Activated T-helper 1 cell treated with anti-CD3 and anti-CD28 coated beads, Interleukin-2, amount 50 U/mL, for 16 hours (primary cell): ENCODE measurements at places on chromosomes 3 and 15.

- no peak for DNase-seq
Observed at GRCh38 chr3:25041871-25042584, 386.0 kb upstream of the RARB start.

DNA sequence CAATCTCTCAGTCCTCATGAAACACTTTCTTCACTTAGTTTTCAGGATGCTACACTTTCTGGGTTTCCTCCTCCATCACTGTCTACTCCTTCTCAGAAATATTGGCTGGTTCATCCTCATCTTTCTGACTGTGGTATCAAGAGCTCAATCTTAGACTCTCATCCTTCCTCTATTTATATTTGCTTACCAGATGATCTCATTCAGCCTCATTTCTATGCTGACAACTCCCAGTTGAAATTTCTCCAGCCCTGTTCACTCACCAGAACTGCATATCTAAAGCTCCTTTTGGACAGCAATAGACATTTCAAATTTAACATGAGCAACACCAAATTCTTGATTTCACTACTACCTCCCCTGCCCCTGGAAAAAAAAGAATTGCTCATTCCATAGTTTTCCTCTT, 48.0 kb upstream of the FBN1 start:
- no peak for DNase-seq

DNA sequence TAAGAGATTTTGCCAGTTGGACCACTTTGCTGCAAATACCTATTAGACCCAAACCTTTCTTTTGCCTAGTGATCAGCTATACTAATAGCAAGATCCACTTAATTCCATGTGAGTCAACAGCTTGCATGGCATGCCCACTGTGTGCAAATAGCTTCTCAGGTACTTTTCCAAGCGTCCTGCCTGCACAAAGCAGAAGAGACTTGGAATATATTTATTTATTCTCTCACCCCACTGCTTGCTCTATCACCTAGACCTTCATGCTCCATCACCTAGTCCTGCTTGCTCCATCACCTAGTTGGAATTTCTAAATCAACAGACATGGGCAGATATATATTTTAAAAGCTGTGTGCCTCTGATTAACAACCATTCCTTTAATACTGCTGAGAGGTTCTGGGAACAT, 47.6 kb downstream of the MBNL1 start:
- no peak for DNase-seq

DNA sequence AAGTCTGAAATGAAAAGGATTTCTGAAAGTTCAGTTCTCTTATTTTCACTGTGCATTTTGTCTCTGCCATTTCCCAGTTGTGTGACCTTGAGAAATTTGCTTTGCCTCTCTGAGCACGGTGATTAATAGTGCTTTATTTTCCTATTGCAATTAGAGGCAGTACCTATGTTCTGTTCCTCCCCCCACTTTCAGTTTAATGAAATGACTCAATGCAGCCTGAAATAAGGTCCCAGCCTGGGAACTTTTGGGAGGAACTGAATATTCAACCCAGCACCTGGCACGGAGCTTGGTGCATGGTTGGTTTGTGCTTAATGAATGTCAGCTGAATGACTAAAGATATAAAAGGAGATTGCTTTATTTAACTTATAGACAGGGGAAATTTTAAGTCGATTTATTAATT, 352.6 kb downstream of the PDCD6IP start:
- DNase-seq = no peak

DNA sequence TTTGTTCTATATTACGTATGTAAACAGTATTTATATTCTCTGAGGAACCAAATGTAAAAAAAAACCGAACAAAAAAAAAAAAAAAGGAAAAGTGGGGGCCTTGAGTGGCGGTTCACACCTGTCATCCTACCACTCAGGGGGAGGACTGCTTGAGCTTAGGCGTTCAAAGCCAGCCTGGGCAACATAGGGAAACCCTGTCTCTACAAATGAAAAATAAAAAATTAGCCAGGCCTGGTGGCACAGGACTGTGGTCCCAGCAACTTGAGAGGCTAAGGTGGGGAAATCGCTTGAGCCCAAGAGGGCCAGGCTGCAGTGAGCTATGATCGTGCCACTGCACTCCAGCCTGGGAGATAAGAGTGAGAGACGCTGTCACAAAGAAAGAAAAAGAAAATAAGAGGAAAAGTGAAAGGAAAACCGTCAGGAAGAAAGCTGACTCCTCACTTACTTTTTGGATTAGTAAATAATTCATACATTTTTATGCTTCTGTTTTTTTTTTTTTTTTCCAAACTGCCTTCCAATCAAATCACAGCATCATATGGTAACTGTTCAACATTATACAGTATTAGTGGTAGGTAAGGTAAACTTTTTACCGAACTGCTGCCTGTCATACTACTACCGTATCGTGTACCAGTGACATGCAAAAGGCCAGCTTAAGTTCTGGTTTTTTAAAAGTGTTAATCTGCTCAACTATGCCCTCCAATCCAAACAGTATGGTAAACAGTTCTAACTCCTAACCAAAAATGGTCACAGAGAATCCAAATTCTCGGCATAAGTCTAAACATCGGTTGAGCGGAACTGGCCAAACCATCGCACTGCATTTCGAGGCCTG, 1.2 kb downstream of the PHC3 start:
- no peak for DNase-seq

- no peak for DNase-seq
Observed at GRCh38 chr15:20353966-20354883, 187.4 kb downstream of the GOLGA6L6 start.

DNA sequence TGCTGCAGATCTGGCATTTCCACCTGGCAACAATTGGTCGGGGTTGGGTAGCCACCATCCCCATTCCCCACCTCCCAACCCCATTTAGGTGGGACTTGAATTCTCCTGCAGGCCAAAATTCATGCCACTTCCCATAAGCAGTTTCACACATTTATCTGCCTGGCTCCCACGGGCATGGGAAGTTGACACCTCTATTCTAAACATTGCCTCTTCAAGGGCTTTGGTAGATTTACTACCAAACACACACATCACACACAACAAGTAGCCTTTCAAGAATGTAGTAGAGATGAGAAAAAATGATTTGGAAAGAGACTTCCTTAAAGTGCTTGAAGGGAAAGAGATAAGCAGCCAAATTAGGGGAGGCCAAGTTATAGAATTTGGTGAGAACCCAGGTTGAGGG, 30.9 kb downstream of the ZBTB38 start:
- DNase-seq = no peak

DNA sequence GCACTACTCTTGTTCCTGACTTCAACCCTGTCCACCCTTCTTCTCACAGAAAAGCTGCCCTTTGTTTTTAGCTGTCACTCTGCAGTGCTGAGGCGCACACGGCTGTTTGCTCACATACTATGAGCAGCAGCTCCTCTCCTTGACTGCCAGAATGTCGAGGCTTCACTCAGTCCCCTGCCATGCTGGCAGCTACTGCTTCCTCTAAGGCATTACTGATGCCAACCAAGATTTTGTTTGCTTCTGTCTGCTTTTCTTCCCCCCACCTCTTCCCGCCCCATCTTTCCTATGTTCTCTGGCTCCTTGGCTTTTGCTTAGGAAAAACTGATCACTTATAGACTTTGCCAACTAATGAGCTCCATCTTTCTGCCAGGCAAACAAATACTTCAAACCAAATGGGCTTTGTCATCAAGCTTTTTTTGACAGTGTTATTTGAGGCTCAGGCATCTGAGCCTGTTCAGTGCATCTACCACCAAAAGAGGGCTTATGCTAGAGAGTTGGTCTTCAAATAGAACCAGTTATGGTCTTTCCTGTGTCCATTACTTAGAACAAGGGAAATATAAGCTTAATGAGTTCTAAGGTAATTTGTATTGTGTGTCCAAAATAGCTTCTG, 81.0 kb downstream of the FBXL2 start:
- DNase-seq = no peak

- no peak for DNase-seq
Observed at GRCh38 chr15:90291679-90292356, 26.3 kb downstream of the NGRN start.

DNA sequence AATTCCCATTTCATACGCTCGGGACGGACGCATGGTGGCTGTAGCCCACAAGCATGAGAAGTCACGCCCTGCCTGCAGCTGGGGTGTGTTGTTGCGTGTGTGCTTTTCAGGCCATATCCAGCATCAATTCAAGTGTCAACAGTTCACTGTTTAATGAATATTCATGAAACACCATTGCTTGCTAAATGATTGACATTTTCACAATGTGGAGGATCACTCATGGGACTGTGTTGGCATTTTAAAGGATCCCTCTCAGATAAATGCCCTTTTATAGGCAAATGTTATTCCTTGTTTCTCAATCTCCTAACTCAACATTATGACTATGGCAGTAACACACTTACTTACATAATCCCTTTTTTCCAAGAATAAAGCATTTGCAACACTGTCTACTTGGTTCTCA, 511.3 kb downstream of the GABRG3 start:
- DNase-seq = no peak

DNA sequence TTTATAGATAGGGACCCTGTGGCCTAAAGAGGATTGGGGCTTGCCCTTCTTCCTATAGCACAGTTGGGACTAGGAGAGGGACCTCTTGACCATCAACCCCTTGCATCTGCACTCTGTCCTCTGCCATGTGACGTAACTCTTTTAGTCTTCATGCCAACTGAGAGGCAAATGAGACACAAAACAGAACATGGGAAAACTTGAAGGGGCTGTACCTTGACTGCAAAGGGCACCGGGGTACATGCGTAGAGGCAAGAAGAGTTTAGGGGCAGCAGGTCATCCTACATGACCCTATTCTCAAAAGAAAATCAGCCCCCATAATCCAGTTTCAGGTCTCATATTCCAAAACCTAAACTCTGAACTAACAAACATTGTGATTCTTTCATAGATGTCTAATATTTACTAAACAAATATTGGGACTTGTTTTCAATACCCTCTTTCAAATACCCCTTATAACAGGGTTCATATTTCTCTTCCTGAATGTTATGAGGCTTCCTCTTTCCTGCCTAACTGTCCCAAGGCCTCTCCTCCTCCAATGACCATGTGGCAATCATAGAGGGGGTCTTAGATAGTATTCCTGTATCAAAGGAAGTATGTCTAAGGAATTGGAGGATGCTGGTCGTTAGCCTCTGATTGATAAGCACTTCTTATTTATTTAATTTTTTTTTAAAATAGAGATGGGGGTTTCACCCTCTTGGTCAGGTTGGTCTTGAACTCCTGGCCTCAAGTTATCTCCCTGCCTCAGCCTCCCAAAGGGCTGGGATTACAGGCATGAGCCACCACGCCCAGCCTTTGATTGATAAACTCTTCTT, 20.6 kb downstream of the ACKR2 start:
- no peak for DNase-seq

- no peak for DNase-seq
Observed at GRCh38 chr3:179624451-179624850, 19.9 kb downstream of the NDUFB5 start.

DNA sequence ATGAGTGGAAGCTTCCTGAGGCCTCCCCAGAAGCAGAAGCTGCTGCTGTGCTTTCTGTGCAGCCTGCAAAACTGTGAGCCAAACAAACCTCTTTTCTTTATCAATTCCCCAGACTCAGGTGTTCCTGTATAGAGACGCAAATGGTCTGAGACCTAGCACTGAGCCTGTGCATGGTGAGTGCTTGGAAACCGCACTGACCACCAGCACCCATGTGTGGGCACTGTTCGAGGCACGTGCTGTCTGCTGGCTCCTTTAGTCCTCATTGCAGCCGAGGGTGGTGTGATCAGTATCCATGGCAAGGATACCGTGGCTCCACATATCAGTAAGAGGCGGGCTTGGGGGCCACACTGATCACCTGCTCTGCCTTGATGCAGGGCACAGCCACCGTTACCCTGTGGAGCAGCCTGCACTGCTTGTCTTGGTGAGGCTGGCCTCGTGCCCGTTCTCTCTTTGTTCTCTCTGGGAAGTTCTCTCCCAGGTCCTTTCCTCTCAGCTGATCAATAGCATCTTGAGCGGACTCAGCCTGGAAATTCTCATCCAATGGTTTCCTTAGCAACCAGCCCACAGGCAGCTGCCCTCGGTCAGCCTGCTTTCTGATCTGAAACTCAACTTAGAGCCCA, 101.0 kb downstream of the PLXNA1 start:
- no peak for DNase-seq

DNA sequence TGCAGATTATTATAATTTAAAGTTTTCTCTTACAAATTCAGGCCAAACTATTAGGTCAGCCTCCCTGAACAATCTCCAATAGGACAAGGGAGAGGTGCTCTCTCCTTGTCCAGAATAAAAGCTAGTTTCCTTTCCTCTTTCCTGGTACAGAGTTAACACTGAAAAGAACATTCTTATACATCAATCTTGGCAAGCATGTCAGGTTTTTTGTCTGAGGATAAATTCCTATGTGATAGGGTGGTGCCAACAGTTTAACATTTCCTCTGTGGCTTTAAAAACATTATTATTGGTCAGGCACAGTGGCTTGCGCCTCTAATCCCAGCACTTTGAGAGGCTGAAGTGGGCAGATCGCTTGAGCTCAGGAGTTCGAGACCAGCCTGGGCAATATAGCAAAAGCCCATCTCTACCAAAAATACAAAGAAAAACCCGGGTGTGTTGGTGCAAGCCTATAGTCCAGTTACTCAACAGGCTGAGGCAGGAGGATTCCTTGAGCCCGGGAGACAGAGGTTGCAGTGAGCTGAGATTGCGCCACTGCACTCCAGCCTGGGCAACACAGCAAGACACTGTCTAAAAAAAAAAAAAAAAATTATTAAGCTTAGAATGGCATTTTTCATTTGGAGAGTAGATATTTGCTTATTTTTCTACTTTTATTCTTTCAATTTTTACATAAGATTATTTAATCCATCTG, 13.7 kb upstream of the ULK4 start:
- DNase-seq = no peak

- no peak for DNase-seq
Observed at GRCh38 chr3:50238549-50239026, 2.6 kb downstream of the GNAI2 start.

DNA sequence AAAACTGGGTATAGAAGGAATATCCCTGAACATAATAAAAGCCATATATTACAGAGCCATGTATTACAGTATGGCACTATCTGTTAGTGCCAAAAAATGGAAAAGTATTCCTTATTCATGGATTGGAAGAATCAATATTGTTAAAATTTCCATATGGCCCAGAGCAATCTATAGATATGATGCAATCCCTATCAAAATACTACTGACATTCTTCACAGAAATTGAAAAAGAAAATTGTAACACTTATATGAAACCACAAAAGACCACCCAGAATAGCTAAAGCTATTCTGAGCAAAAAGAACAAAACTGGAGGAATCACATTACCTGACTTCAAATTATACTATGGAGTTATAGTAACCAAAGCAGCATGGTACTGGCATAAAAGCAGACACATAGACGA, 218.8 kb downstream of the PLCL2 start:
- DNase-seq = no peak

DNA sequence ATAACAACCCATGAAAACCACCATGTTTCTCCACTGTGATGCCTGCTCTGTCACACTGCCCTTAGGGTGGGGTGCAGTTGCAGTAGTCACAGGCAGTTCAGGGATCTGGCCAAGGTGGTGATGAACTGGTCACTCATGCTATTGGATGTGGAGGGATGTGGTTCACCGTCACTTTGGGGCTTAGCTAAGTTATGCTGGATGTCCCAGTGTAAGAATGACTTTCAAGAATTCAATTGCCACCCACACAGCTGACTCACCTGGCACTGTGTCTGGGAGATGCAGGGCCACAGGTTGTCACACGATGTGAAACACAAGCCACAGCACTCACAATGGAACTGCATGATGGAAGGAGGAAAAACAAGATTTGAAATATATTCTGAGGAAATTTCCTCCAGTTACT, 146.1 kb upstream of the CTNNB1 start:
- DNase-seq = no peak

- no peak for DNase-seq
Observed at GRCh38 chr3:163266731-163267130, 1770.1 kb downstream of the OTOL1 start.
